ENCODE measurements at places on chromosomes 16 and 17.

GRCh38 chr17:40538019-40538935 lies 27.0 kb downstream of the CCR7 start:
- no peak for DNase-seq

- no peak for DNase-seq
These were observed 1.1 kb upstream of the DBNDD1 start for GRCh38 chr16:90020260-90020837.

DNA sequence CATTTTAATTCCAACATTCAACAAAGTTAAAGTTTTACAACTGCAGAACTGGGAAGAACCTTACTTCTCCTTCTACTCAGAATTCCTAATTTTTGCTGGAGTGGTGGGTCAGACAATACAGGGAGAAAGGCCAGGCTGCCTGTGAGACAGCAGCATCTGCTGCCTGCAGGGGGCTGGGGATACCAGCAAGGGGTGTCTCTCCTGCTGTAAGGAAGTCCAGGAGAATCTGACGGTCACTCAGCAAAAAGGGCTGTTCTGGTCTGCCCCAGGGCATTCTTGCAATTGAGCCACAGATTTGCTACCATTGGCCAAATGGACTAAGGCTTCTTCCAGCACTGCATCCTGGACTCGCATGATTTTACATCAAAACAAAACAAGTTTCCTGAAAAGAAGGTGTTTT lies 426.6 kb upstream of the CDH11 start:
- no peak for DNase-seq

DNA sequence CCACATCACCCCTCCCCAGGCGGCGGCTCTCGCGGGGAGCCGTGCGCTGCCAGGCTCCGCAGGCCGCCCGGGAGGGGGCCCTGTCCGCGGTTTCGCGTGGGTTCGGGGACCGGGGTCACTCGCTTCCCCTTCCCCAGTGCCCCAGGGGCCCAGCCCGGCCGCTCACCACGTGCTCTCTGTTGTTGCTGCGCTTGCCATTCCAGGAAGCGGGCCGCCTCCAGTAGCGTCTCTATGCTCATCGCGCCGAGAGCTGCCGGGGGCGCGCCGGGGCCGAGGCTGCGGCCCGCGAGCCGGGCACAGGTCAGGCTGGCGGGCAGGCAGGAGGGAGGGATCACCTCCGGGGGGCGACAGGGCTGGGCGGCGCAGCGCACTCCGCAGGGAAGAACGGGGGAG lies 390 bp downstream of the MNT start:
- DNase-seq: peak; percentile 55

DNA sequence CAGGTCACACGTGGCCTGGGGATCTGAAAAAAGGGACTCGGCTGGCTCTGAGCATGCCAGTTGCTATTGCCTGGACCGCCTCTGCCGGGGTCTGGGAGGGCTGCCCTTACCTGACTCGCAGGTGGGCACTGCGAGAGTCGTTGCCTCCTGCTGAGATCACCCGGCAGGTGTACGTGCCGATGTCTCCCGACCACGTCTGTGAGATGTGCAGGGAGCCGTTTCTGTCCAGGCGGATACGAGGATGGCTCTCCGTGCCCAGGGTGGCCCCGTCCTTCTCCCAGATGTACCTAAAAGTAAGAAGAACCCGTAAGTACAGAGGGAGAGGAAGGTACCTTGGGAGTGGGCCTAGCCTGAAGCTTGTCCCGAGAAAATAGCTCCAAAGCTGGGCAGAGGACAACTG lies 112.0 kb upstream of the CDC42EP4 start:
- no peak for DNase-seq

DNA sequence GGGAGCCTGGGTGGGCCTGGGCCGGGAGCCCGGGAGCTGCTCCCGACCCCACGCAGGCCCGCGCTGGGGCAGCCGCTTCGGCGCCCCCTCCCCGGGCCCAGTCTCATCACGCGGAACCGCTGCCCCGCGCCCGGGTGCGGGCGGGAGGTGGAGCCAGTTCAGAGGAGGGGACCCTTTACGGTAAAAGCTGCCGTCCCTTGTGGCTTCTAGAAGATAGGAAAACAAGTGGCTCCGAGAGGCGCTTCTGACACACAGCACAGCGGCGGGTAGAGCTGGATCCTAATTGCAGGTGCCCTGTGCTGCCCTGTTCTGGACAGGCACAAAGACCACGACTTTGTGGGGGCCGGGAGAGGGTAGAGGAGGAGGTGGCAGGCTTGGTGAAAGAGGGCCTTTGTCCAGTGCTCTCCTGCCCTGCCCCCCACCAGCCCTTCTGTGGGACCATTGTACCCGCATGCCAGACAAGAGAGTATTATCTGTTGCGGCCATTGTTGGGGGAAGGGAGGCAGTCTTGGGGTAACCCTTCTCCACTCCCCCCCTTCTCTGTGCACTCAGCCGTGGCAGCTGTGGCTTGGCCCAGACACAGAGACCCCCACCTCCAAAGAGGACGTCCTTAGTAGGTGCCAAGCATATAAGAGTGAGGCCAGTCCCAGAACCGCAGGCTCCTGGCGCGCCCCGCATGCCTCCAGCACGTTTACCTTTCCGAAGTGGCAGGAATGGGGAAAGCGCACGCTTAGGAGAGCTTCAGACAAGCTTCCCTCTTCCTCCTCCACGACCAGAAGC lies 736 bp downstream of the CNP start:
- peak; percentile 23 for DNase-seq

DNA sequence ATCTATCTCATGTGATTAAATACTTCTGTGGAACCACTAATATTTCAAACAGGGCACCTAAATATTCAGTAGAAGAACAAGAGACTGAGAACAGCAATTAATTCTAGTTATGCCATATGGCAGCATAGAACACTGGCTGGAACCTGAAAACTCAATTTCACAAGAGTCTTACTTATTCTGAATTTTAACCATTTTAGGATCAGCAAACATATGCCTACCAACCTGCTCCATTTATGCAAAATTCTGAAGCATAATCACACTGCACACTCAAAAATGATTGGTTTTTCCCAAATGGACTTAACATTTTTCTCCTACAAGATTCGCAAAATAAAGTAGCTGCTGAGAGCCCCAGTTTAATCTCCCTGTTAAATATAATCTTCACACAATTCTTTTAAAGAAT lies 43.2 kb downstream of the SKAP1 start:
- no peak for DNase-seq
